PC-9 (cell line): ENCODE measurements at places on chromosomes 5 and 9. TPM values are rescaled to one million over a fixed set of nuclear protein-coding genes. Genes with fewer than 3 reads are reported as not detected.

- DNase-seq = peak; percentile 63
Measured at GRCh38 chr5:73039082-73039481, 81.3 kb upstream of the TMEM171 start.

- DNase-seq = peak; percentile 84
Measured at GRCh38 chr5:73119451-73120157, 771 bp upstream of the TMEM171 start.

DNA sequence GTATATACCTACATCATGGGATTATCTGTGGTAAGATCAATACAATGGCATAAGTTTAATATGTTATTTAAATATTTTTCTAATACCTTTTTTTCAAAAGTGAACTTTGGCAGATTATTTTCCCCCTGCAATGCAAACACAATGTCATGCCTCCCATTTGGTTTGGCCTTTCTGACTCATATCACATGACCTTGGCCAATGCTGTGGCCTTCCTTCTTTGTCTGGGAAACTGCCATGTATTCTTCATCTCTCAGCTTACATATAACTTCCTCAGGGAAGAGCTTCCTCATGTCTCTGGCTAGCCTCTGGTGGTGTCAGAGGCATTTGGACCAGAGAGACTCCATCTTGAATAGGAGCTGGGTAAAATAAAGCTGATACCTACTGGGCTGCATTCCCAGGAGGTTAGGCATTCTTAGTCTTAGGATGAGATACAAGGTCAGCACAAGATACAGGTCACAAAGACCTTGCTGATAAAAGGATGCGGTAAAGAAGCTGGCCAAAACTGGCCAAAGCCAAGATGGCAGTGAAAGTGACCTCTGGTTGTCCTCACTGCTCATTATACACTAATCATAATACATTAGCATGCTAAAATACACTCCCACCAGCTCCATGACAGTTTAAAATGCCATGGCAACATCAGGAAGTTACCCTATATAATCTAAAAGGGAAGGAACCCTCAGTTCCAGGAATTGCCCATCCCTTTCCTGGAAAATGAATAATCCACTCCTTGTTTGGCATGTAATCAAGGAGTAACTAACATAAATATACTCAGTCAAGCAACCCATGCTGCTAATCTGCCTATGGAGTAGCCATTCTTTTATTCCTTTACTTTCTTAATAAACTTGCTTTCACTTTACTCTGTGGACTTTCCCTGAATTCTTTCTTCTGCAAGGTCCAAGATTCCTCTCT is 76.0 kb downstream of the C9orf153 start:
- no peak for DNase-seq

DNA sequence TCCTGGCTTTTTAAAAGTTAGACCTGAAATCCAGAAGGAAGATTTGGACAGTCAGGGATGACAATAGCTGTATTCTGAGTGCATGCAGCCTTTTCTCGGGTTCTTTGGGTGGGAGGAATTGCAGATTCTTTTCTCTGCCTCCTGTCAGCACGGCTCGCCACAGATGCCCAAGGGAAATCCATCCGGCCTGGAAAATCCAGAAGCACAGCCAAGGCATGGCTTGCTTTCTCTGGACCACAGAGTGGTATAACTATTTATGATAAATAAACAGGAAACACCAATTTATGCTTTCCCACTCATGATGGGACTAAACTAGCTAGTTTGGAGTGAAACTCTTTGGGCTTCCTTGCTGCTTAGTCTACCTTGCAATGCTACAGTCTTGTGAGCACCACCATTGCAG is 59.1 kb downstream of the C9orf152 start:
- DNase-seq = no peak

GRCh38 chr9:71509054-71509453 is 259.3 kb downstream of the CEMIP2 start:
- DNase-seq = peak; percentile 66

- DNase-seq = peak; percentile 25
Measured at GRCh38 chr9:96331236-96331947, 29.4 kb upstream of the HSD17B3 start.

GRCh38 chr5:56852228-56853000 is 37.1 kb downstream of the MAP3K1 start:
- DNase-seq = no peak

INSL6 gene
- not detected in 2 replicates for total RNA-seq

GRCh38 chr5:158948376-158948886 is 151.3 kb downstream of the EBF1 start:
- no peak for DNase-seq

NEURL1B gene
- 14.3 and 20.4 TPM in 2 replicates for total RNA-seq

DNA sequence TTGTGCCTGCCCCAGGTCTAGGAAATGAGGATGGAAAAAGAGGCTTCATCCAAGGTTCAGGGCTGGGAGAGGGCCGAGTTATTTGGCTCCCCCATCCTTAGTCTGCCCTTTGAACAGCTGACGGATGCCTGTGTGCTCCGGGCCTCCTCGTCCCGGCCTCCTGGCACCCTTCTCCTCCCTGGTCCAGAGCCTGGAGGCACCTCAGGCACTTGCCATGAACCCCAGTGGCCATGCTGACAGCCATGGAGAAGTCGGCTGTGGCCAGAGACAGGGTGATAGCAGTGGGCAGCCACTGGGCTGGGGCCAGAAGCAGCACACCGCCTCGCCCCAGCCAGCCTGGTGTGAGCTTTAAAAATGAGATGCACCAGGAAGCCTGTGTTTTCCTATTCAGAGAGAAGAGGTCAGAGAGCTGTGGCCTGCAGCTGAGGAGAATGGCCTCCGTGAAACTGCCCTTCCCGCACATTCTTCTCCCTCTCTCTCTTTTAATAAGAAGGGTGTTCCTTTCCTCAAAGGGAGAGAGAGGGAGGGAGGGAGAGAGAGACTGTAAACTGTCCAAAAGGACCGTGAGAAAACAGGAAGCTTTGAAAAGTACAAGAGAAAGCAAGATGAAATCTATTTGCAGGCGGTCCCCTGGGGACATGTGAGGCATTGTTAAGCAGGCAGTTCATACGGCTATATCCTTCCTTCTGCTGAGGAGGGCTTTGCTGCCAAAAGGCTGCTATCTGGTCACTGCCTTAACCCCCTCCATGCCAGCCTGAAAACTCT is 55.3 kb downstream of the ZNF366 start:
- peak; percentile 63 for DNase-seq

DNA sequence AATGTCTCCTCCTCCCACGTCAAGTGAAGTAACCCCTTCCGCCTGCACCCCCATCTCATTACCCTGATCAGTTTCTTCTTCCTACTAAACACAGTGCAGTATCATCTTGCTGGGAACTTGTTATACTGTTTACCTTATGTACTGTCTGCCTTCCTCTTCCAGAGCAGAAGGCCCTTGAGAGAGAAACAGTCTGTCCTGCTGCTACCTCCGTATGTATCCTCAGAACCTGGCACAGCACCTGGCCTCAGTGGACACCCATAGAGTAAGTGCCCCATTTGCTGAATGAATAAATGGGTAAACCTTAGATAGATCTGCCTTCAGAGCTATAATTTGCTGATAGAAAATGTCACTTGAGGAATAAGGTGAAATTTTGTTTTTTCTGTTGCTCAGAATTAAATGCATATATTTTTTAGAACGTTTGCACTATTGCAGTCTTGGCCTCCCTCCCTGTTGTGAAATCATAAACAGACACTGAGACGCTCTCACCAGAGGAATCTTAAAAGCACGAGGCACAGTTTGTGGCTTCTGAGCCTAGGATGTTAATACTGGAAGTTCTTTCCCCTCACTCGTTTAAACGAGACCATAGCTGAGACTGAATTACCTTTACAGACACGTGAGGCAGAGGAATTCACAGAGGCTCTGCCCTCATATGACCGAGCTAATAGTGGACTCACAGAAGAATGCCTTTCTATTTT is 223.1 kb upstream of the DAP start:
- DNase-seq = no peak

GKAP1 gene
- total RNA-seq = 4.6 and 4.8 TPM in 2 replicates

GRCh38 chr5:94618029-94618492 is 343 bp downstream of the KIAA0825 start:
- peak; percentile 57 for DNase-seq

DNA sequence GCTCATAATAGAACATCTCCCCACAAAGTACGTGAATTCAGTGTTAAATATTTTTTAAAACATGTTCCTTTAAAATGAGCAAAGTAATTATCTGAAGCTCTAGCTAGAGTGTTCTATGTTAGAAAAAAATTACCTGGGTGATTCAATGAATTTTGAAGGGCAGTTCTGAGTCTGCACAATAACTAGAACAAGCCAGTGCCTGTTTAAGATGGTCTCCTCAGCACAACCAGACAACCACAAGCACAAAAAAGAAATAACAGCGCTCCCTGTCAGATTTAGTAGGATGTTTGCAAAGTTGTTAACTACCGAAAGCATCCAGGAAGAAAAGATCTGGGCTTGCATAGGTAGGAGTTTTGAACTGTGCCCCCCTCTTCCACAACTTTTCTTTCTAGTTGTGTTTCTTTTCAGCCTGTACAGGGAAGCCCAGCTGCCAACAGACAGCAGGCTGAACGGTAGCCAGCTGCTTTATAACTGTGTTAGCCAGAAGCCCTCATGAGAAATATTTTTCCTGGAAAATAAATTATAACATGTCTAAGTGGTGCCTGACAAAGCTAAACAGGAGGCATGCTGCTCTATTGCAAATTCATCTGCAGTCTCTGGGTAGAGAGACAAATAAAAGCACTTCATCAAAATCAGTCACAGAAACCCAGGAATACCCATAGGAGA is 1026.9 kb downstream of the MAT2B start:
- DNase-seq = no peak

DNA sequence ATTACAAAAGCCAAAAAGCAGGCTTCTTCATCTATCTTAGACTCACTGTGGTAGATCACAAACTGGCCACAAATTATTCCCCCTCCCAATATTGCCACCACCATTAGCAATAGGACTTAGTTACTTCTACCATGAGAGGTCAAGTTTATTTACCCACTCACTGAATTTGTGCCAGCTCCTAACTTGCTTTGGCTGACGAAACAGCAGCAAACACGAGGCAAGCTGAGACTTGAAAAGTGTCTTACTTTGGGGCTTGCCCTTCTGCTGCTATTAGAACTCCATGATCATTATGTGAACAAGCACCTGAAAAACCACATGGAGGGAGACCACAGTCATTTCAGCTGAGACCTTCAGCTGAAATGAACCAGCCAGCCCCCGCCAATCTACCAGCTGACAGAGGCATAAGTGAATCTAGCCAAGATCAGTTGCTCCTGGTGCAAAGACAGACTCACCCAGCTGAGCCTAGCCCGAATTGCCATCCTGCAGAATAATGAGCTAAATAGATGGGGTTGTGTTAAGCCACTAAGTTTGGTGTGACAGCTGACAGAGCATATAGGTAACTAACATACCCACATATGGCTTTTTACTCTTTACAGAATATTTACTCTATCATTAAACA is 5.7 kb downstream of the WDR41 start:
- no peak for DNase-seq

DNA sequence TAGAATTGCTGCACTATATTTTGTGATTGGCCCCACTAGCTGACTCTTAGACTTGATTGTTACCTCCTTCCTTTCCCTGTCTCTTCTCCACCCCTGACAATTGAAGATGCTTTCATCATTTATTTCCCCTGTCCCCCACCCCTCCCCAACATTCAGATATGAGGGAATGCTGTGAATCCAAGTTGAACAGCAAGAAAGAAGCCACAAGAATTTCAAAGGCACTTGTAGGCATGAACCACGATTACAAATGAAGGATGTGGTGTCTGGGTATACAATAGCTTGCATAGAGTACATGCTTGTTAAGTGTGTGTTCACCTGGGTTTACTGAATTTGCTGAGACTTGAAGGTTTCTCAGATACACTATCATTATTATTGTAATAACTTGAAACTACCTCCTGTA is 78.3 kb upstream of the TRIO start:
- no peak for DNase-seq

GRCh38 chr9:136825295-136826187 is 16.7 kb upstream of the AJM1 start:
- no peak for DNase-seq

ADAMTS16 gene
- 26.4 and 27.2 TPM in 2 replicates for total RNA-seq

- DNase-seq = no peak
Measured at GRCh38 chr5:168874713-168875380, 295.7 kb upstream of the PANK3 start.

THOC3 gene
- 82.5 and 83.7 TPM in 2 replicates for total RNA-seq

RLN1 gene
- total RNA-seq = 0.83 TPM in 1 of 2 replicates, not detected in the other

DNA sequence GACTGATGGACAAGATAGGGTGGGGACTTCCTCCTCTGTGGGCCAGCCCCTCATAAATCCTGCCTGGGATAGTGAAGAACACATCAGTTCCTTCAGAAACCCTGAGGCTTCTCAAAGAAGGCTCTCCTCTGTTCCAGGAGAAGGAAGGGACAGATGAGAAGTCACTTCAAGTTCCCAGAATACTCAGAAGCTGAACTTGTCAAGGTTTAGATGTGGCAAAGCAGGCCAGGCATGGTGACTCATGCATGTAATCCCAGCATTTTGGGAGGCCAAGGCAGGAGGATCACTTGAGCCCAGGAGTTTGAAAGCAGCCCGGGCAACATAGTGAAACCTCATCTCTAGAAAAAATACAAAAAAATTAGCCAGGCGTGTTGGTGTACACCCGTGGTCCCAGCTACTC is 38.5 kb downstream of the STOM start:
- DNase-seq = no peak

GRCh38 chr9:20599195-20599594 is 23.1 kb downstream of the MLLT3 start:
- DNase-seq = no peak

ASPN gene
- total RNA-seq = not detected in 2 replicates

ACER2 gene
- total RNA-seq = 3.8 and 4.3 TPM in 2 replicates

DNA sequence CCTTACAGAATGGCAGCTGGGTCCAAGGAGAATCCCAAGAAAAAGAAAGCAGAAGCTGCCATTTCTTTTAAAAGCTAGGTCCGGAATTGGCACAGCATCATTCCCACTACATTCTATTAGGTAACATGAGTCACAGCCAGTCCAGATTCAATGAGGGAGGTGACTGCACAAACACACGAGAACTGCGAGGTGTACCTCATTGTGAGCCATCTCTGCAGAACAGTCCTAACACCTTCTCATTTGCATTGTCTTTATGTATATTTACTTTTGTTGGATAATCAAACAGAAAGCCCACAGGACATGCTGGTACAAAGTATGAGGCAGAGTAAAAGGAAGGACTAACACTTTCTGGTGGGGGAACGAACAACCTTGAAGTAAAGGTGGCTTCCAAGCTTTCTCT is 14.6 kb upstream of the HABP4 start:
- no peak for DNase-seq

DNA sequence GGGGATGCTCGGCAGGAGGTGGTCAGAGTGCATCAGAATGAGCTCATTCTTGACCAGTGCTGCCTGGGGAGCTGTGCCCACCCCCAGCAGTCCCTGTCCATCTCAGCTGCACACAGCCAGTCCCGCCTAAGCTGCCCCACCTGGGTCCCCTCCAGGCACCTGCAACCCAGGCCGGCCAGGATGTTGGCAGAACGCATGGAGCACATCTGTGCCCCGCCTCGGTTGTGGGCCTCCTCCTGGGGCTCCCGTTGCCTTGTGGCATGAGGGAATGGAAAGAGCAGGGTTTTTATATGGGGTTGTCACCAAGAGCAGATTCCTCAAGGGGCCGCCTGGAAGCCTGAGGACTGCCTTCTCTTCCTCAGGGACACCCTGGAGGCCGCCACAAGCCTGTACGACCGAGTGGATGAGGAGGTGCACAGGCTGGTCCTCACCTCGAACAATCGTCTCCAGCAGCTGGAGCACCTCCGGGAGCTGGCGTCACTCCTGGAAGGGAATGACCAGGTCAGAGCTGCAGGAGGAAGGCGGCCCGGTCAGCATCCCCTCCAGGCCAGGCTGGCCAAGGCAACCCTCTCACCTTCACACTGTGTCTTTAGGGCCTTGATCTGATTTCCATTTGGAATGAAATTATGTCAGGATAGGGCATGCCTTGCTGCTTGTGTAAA is 34.8 kb upstream of the LRRC14B start:
- no peak for DNase-seq
